ENCODE measurements at places on chromosomes 12 and 14.

GRCh38 chr14:30185832-30186231, 258.2 kb upstream of the PRKD1 start:
- no peak for DNase-seq

DNA sequence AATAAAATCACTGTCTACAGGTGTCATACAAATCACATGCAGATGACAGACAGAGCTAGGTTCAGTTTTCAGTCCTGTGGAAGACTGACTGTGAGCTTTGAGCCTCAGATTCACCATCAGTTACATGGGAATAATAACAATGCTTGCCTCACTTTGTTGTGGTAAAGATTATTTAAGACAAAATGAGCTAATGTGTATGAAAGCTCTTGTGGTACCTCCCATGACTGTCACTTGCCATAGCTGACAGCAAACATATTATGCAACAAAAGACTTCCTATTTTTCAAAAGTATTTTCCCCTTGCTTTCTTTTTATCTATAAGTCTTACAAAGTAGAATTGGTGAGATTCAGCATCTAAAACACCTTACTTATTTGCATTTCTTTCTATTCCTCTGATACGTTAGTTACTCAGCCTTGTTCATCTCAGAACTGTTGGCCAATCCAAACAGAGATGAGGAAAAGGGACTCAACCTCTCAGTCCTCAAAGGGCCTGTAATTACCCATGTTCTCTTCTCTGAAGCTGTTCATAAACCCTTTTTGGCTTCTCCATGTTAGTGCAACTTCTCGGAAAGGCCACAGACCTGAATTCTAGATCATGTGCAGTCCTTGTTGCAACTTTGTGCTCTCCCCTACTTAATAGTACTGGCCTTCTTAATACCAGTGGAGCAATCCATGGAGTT, 8.8 kb upstream of the DDHD1 start:
- no peak for DNase-seq

GRCh38 chr14:97290065-97290464, 492.9 kb downstream of the VRK1 start:
- DNase-seq: no peak

GRCh38 chr12:95615749-95616148, 64.5 kb upstream of the USP44 start:
- DNase-seq: no peak

DNA sequence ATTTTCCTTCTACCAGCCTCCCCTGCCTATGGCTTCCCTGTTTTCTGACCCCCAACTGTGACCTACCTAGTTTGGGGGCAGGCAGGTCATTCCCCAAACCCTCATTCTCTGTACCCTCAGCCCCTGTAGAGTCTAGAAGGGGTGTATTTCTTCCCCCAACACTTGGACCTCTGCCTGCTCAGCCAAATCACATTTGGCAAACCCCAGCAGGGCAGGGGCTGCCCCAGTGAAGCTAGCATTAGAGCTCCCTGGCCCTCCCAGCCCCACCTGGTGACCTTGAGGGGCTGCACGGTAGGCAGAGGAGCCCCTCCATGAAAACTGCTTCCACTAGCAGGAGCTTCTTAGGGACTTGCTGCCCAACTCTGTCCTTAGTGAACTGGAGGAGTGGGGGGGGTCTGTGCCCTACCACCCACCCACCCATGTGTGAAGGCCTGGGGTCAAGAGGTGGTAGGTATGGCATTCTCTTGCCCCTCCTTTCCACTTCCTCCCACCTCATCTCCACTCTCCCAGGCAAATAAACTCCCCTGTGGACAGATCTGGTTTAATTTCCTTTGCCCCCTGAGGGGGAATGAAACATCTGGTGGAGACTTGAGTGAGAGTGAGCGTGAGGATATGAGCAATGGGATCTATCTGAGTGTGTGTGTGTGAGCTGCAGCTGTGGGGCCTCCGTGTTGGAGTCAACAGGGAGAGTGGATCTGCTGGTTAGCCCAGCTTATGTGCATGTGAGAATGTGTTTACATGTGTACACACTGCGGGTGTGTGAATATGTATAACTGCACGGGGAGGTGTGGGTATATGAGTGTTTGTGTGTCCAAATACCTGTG, 1.6 kb downstream of the NXPH4 start:
- no peak for DNase-seq

DNA sequence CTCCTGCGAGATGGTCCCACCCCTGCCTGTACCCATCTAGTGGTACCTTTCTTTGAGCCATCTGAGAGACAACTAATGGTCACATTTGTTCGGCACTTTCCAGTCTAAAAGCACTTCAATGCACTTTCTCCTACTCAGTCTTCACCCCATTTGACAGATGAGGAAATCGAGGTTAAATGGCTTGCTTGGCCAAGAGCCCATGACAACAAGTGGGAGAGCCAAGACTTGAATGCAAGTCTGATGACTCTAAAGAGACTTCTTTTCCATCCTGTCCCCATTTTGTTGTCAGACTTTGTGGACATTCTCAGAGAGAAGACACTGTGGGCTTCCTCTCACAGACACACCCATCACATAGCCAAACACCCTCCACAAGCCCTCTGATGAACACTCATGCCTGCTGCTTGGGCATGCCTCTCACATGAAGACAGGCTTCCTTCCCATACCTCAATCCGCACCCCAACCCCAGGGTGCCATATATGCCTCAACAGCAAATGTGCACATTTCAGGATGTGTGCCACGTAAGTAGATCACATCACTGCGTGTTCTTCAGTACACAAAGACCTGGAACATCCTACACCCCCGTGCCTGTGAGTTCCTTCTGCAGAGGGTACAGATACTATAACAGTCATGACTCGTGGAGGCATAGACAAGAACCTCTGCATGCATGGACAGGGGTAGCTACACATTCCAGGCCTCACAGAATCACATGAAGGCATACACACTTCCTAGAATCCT, 805 bp downstream of the MYH7 start:
- no peak for DNase-seq

GRCh38 chr12:12194206-12194605, 72.6 kb downstream of the LRP6 start:
- DNase-seq: no peak

GRCh38 chr12:132419631-132420246, 70.2 kb upstream of the FBRSL1 start:
- no peak for DNase-seq

All from stimulated activated CD4-positive, alpha-beta T cell treated with anti-CD3 and anti-CD28 coated beads, Interleukin-15, amount 100 ng/mL, for 1 hour (primary cell).